GM12878 (cell line): ENCODE measurements at places on chromosomes 5 and 9. TPM values are rescaled to one million over a fixed set of nuclear protein-coding genes. Genes with fewer than 3 reads are reported as not detected.
A peak's percentile ranks its signal among the peaks of the same experiment; 100 is the strongest.

DNA sequence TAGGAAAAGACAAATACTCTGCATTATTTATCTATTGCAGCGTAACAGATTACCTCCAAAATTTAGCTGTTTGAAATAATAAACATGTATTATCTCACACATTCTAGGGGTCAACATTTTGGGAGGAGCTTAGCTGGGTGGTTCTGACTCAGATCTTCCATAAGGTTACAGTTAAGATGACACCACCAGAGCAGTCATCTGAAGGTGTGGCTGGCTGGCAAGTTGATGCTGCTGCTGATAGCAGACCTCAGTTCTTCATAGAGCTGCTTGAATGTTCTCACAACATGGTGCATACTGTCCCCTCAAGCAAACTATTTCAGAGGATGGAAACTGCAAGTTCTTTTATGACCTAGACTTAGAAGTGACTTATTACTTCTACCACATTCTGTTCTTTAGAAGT is 146.3 kb upstream of the FSTL4 start:
- no peak for DNase-seq

Gene ZNF189
- 8.7 and 9.6 TPM in 2 replicates for total RNA-seq

Gene PCDHGC5
- 0.72 and 0.87 TPM in 2 replicates for total RNA-seq

Gene WDR31
- total RNA-seq: 0.97 and 1.1 TPM in 2 replicates

GRCh38 chr5:88722546-88723073 is 160.4 kb downstream of the MEF2C start:
- DNase-seq: no peak

DNA sequence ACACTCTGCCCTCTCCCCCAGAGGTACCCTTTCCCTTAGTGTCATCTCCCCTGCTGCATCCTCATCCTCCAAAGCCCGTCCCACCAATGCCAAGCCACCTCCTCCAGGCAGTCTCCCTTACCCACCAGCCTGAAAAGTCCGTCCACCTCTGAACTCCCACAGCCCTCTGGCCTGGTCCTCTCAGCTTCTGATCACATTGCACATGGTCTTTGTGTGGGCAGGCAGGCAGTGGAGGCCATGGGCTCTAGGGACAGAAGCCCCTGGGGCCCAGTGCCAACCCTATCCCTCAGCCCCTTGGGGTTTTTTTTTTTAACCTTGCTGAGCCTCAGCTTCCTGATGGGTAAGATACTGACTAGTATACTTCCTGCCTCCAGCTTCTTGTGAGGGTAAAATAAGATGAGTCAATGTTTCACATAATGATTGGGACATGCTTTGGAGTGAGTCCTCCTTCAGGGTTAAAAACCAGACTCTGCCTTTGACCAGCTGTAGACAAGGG is 19.4 kb downstream of the CSF1R start:
- DNase-seq: no peak

DNA sequence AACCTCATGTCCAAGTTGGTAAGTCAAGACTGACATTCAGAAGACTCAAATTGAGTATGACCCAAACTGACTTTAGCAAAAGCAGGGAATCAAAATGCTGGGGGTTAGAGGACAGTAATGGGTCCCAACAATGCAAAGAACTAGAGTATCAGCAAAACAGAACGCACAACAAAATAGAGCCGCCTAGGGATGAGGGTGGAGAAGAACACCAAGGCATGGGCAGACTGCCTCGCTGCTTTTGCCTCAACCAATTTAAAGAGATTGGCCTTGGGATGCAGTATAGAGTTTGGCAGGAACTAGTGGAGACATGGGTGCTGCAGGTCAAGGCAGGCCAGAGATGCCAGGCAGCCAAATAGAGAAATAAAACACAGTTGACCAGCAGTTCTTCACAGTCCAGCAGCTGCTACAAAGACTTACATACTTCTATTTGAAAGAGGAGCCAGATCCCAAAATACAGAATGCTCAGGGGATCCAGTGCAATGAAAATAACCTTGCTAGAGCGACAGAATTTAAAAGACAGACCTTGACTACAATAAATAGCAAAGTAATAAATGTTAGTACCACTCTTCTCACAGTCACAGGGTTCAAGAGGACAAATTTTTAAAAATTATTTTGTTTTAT is 83.9 kb upstream of the NIPBL start:
- DNase-seq: no peak

DNA sequence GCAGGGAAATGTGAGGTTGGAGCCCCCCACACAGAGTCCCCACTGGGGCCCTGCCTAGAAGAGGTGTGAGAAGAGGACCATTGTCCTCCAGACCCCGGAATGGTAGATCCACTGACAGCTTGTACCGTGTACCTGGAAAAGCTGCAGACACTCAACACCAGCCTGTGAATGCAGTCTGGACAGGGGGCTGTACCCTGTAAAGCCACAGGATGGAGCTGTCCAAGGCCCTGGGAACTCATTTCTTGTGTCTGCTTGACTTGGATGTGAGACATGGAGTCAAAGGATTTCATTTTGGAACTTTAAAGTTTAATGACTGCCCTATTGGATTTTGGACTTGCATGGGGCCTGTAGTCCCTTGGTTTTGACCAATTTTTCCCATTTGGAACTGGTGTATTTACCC is 535.0 kb upstream of the MEF2C start:
- DNase-seq: no peak

Gene FAM151B
- 0.11 and 0.23 TPM in 2 replicates for total RNA-seq

DNA sequence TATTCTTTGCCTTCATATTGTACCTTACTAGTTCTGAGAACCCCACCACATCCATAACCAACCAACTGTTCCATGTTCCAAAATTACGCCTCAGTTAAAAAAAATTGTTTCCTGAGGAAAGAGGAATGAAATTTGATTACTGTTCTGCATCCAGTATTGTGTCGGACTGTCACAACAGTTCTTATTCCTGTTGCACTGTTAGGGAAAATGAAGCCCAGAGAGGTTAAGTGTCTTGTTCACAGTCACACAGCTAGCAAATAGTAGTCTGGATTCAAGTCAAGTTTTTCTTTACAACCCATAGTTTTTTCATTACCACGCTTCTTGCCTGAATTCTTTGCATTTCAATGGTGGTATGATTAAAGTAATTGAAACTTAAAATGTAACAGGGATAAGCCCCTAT is 4.4 kb downstream of the FSD1L start:
- DNase-seq: no peak

DNA sequence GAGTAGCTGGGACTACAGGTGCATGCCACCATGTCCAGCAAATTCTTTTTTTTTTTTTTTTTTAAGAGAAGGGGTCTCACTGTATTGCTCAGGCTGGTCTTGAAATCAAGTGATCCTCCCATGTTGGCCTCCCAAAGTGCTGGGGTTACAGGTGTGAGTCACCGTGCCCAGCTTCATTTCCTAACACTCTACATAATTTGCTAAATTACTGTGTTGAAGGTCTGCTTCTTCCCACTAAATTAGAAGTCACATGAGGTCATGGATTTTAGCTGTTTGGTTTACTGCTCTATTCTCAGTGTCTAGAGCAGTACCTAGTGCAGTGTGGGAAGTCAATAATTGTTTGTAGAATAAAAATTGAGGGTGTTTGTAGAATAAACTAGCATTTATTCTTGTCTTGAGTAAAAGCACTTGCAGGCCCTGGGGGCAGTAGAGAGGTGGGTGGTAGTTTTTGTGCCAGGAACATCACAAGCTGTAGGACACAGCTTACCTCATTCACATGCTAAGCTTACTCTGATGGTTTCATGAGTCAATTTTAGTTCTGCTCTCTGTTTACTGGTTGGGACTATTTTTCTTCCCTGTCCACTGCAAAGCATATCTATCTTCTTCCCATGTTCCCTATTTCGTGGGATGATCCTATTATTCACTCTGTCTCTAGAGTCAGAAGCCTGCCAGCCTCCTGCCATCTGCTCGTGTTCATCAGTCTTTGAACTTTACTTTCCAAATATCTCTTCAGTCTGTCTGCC is 7.0 kb downstream of the TEX48 start:
- DNase-seq: no peak

- DNase-seq: peak; percentile 61
These were observed at the start of gene SLC27A4 for GRCh38 chr9:128339761-128340690. SLC27A4 (plus strand) TSS chr9:128340527; CDS start chr9:128343133, 2,606 bp downstream.

DNA sequence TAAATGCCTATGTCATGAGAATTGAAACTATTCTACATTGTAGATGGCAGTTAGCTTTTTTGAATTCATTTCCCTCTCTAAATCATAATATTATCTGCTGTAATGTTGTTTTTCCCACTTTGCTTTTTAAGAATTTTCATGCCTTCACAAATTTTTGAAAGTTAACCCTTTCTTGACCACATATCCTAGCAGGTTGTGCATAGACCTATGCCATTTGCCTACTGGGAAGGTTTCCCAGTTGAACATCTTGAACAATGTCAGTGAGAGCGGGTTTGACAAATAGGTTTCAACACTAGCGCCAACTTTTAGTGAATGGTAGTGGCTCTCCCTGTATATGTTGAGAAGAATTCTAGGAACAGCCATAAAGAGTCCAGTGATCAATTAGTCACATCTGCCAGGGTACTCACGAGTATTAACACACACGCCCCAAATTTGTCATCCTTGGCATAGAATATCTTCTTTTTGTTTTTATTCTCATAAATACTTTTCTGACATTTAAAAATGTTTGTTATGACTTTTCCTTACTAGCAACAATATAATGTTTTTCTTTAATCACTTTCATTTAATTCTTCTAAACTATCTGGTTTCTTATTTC is 307.6 kb downstream of the PJA2 start:
- no peak for DNase-seq

Gene PIP5K1B
- 14.5 and 16.2 TPM in 2 replicates for total RNA-seq

DNA sequence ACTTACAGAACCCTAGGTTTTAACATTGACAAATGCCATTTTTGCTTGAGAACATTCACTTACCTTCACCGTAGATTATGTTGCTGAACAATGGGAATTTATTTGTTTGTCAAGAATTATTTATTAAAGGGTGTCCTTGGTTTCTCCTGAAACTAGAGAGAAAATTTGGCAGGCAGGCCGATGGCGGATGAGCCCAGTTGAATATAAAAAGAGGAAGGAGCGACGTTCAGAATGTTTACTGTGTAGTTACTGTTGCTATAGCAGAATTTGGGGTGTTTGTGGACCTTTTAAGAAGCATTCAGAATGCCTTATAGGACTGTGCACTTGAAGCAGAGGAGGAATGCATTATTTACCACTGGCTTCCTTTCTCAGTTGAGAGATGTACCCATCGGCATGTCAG is 268.2 kb downstream of the CDH10 start:
- no peak for DNase-seq

DNA sequence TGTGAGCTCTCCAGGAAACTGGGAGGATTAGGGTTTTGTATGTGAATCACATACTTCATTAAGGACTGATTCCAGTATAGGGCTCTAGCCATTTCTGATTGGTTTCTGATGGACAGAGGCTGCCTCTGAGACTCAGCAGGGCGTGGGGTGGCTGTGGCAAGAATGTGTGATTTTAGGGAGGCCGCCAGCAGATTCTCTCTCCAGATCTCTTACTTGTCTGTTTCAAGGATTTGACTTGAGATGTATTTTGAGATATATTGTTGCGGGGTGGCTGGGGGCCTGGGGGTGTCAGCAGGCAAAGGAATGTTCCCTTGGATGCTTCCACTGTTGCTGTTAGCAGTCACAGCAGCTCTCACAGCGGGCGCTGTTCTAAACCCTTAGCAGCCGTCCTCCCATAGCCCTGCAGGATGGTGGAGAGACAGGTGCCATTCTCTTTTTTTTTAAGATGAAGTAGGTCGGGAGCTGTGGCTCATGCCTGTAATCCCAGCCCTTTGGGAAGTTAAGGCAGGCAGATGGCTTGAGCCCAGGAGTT is 8.0 kb upstream of the HNRNPAB start:
- DNase-seq: no peak

DNA sequence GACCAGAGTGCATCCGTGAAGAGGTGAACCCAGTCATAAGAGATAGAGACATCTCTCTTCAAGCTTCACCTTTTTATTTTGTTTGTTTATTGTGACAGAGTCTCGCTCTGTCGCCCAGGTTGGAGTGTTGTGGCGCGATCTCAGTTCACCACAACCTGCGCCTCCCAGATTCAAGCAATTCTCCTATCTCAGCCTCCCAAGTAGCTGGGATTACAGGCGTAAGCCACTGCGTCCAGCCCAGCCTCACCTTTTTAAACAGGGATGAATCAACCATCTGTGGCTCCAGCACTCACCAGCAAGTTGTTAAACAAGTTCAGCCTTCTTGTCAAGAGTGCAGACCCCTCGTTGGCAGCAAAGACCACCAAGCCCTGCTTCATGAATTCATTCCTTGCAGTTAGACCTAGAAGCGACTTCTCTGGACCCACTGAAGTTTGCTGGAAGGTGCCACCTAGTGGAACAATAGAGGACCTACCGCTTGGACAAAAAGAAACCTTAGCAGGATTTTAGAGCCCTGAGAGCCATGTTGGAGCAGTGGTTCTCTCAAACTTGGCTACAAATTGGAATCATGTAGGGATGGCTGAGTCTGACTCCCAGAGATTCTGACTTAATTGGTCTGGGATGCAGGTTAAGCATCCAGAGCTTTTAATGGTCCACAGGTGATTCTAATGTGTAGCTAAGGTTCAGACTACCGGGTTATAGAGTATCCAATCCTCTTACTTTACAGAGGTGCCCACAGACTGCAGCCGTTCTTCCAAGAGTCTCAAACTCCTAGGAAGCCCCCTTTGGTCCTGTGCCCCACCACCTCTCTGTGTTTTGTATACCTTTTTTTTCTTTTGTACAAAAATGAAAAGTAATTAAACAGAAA is 10.5 kb upstream of the GALNT10 start:
- no peak for DNase-seq

DNA sequence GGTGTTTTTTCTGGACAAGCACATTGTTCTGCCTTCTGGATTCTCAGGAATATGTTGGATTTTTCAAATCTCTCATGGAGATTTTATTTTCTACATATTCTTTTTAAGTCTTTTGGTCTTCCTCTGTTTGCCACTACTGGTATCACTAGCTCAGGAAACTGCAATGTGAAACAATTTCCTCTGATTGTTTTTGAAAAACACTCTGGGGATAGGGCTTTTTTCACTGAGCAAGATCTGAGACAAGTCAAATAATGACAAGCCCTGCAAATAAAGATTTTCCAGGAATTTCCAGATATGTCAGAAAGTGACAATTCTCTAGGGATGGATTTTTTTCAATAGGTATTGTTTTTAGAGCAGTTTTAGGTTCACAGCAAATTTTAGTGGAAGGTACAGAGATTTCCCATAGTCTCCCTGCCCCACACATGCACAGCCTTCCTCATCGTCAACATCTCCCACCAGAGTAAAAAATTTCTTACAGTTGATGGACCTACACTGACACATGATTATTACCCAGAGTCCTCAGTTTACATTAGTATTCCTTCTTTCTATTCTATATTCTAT is 86.9 kb upstream of the TMEM161B start:
- no peak for DNase-seq

- DNase-seq: no peak
These were observed 90.3 kb upstream of the FBXL17 start for GRCh38 chr5:108472237-108472636.

GRCh38 chr5:150443242-150444075 is 6.1 kb downstream of the RPS14 start:
- DNase-seq: no peak
